ENCODE measurements at places on chromosomes 2 and 18.

GRCh38 chr2:201073071-201073470 is 1.3 kb downstream of the NDUFB3 start:
- no peak for DNase-seq

- no peak for DNase-seq
Observed at GRCh38 chr2:65263262-65263661, 35.6 kb downstream of the ACTR2 start.

- DNase-seq, result no peak
Observed at GRCh38 chr18:78920456-78921138, 59.0 kb upstream of the SALL3 start.

DNA sequence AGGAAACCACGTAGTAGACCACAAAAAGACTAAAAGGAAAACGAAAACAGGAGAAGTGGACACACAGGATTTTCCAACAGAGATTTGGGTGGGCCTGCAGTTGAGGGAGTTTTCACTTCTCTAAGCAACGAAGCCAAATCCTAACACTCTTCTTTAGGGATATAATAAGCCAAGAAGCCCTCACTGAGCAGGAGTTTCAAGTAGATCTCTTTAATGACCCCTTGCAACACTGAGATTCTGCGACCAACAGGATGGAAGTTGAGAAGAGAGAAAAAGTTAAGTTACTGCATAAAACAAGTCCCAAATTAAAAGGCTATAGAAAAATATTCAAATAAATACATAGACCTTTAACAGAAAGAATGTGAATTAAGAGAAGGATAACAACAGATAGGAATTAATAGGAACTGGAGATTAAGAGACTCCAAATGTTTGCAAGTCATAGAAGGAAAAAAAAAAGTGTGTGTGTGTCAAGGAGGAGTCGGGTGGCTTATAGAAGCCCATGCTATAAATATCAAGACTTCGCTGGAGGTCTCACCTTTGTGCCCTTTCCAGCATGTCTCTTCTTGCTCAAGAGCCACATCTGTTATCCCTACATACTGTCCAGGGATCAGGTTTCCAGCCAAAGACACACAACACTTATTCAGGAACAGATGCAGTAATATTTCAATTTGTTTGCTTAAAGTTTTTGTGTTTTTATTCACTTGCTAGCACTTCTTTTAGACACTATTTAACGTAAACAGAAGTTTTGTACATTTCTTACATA is 69.4 kb upstream of the ARHGAP28 start:
- DNase-seq, result no peak

DNA sequence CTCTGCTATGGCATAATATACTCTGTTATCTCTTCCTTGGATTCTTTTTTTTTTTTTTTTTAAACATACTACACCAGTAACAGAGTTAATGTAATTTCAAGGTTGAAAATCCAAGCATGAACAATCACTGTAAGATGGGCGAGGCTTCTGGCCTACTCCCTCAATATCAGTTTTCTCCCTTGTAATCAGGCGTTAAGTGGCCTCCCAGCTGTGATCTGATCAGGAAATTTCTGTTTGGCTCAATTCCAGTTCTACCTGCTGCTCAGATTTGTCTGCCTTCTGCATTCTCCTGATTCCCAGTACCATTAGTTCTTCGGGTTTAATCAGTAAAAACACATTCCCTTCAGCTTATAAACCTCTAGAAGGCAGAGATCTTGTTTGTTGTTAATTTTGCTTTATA is 18.6 kb downstream of the PRKD3 start:
- no peak for DNase-seq

GRCh38 chr2:75321599-75321922 is 122.2 kb upstream of the TACR1 start:
- no peak for DNase-seq

- DNase-seq, result no peak
Observed at GRCh38 chr18:12034241-12035100, 53.2 kb downstream of the IMPA2 start.

DNA sequence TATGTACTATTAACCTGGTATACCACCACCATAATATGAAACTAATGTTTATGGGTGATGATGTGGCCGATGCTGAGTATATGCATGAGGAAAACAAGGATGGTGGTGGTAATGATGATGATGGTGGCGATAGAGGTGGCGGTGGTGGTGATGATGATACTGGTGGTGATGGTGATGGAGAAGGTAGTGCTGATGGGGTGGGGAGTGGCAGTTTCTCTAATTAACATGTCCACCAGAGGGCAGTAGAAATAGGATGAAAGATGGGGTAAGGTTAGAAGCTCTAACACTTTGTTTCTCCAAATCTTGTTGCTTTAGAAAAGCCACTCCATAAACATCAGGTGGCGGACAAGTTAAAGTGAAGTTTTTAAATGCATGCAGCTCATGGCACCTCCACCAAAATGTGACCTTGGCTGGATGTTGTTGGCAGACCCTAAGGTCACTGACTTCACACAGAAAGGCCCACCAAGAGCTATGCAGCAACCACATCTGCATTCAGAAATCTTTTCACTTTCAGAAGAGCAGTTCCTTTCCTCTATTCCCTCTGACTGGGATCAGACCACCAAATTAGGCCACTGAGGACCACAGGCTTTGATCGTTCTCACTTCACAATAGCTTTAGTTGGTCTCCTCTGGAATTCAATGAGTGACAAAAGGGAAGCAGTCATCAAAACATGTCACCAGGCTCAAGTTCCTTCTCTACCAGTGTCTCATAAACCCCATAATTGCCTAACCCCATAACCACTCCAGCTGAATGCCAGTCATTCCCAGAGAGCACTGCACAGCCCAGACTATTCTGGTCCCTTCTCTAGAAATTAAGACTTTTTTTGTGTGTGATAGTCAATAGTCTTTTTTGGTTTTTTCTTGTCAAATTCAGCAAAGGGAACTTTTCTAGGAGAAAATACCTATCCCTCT is 7.5 kb upstream of the BCL11A start:
- DNase-seq, result peak; percentile 21

DNA sequence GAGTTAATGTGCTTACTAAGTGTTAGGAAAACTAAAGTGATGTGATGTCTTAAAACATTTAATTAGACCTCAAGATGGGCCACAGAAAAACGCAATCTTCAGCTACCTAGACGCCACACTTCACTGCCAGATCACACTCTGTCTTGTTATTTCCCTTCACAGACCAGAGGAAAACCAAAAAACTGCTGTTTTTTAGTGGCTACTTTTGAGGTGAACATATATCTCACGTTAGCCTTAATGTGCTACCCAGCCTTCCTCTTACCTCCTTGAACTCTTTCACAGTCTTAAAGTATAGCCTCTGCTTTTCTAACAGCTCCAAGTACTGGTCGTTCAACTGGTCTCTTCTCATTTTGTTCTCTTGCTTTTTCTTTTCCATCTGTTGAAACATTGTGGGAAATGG is 83.1 kb downstream of the CCDC93 start:
- DNase-seq, result no peak

DNA sequence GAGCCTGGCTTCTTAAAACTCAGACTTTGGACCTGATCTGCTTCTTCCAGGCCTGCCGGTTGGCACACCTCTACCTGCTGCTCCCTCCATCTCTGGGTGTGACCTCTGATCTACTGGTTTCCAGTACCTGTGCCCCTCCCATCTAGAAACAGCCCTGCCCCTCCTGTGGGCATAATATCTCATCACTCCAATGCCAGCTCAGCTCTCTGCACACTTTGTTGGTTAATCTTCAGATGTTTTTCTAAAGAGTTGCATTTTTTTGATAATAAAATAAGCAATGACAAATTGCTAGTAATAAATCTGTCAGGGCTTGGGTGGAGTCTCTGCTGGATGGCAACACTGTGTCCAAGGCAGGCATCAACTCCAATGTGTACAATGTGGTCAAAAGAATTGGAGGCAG is 89.6 kb upstream of the PPP1CB start:
- DNase-seq, result no peak

GRCh38 chr18:41872206-41872605 is 82.8 kb upstream of the PIK3C3 start:
- DNase-seq, result no peak

- no peak for DNase-seq
Observed at GRCh38 chr2:27747827-27748352, 23.6 kb upstream of the MRPL33 start.

GRCh38 chr2:10934979-10935350 is 23.2 kb downstream of the KCNF1 start:
- no peak for DNase-seq

DNA sequence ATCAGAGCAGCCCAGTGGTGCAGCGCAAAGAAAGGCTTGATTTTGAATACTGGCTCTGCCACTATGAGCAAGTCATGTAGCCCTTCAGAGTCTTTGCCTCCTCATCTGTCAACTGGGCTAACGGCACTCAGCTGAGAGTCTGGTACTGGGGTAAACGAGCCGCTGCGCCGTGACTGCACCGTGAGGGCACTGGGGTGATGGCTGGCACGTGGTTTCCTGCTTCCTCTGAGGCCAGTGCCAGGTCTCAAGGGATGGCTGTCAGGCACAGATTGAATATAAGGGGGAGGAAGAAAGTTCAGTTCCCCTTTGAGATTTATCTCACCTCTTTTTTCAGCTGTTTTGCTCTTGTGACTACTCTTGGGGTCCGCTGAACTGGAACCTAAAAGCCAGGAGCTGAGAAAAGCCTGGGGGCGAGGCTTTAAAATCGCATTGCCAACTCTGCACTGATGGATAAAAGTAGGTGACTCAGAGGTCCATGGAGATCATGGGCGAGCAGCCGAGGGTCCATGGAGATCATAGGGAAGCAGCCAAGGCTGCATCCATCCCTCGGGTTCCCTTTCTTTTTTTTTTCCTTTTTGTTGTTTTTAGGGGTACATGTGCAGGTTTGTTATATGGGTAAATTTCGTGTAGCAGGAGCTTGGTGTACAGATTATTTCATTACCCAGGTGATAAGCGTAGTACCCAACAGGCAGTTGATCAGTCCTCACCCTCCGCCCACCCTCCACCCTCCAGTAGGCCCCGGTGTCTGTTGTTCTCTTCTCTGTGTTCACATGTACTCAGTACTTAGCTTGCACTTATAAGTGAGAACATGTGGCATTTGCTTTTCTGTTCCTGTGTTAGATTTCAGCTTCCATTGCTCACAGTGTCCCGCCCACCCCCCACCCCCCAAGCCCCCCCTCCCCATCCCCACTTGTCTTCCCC is 114.3 kb downstream of the SPP2 start:
- DNase-seq, result peak; percentile 55

- DNase-seq, result no peak
Observed at GRCh38 chr2:109284826-109285225, 155.8 kb downstream of the SH3RF3 start.

DNA sequence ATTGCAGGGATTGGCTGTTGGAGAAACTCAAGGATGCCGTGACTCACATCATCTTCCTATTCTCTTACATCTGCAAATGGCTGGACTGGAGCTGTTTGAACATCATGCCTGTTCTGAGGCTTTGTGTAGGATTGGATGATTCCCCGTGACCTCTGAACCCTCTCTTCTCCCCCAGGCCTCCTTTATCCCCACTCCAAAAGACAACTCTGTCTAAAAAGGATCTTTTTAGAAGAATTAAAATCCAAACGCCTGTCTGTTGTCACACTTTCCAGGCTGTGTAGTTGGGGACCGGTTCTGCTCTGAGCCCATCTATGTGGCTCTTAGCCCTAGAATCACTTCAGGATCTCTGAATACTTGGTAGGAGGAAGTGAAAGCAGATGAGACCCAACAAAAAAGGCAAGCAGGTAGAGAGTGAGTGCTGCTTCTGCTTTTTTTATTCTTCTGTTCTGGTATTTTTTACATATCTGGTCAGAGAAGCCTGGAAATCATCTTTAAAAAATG is 565 bp downstream of the SP140 start:
- no peak for DNase-seq

- DNase-seq, result no peak
Observed at GRCh38 chr2:14051401-14051800, 581.1 kb upstream of the LRATD1 start.

- DNase-seq, result no peak
Observed at GRCh38 chr2:3146175-3146574, 231.4 kb downstream of the EIPR1 start.

DNA sequence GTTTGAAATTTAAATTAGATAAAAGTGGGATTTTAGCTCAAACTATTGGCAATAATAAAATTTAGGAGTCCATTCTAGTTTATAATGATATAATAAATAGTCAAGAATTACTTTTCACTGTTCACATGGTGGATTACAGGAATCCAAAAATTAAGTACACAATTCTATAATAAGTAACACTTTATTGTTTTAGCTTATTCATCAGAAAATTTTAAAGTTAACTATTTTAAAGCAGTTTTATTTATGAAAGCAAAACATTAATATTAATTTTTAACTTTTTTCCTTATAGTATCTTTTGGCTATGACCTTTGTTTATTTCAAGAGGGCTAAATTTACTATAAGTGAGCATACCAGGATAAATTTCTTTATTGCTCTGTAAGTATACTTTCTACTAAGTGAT is 11.4 kb downstream of the SPDYA start:
- DNase-seq, result no peak

- no peak for DNase-seq
Observed at GRCh38 chr2:220243571-220243970, 616.1 kb downstream of the SLC4A3 start.

GRCh38 chr2:134127496-134127895 is 126.4 kb upstream of the MGAT5 start:
- peak; percentile 70 for DNase-seq

- DNase-seq, result no peak
Observed at GRCh38 chr2:85684806-85685205, 9.4 kb upstream of the GNLY start.

DNA sequence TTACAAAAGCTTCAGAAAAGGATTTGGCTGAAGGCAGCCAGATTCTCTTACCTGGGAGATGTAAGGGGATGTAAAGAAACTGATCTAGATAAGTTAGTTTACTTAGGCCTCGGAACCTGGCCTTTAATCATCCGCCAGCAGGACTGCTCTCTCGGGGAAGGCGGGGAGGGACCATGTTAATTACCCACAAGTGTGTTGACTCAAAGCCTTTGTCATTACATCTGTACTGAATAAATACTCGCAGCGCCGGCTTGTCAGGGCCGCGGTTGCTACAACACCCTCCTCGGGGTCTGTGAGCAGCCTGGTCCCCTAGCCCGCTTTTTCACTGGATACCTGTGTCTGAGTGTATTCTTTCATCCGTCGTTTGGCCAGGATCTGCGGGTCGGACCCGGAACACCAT is 6.7 kb downstream of the CHMP3 start:
- DNase-seq, result no peak

DNA sequence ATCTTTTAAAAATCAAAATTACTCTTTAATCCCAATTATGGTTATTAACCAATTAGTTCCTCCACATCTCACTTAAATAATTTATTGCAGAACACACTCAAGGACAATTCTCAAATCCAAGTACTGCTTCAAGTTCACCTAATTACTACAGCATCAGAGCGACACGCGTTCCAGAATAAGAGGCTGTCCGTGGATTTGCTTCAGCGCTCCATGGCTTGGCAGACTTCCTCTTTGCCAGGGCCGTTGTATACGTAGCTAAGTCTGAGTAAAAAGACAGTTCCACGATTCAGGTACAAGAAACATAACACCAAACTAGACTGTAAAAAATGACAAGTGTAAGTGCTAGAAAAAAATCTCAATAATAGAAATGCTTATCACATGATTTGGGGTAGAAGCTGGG is 153.2 kb upstream of the MYT1L start:
- DNase-seq, result no peak
